HCT116 (cell line): ENCODE measurements at places on chromosomes 5 and 9.

GRCh38 chr9:33232815-33233214 is 7.2 kb upstream of the SPINK4 start:
- no peak for DNase-seq

GRCh38 chr5:110841137-110841536 is 102.3 kb downstream of the SLC25A46 start:
- DNase-seq = no peak

DNA sequence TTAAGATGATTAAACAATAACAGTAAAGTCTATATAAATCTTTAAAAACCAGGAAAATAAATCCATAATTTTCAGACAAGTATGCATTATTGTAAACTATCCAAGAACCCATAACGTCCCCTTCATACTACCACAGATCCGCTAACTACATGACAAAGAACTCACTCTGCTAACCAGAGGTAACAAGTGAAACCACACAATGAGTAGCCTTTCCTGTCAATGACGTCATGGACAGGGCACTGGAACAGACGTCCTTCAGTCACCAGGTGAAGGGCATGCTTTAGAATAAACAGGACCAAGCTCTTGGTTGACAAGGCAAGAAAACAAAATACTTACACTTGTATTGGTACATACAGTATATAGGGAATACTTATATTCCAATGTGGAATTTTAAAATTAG is 45.2 kb downstream of the RNF130 start:
- DNase-seq = no peak

DNA sequence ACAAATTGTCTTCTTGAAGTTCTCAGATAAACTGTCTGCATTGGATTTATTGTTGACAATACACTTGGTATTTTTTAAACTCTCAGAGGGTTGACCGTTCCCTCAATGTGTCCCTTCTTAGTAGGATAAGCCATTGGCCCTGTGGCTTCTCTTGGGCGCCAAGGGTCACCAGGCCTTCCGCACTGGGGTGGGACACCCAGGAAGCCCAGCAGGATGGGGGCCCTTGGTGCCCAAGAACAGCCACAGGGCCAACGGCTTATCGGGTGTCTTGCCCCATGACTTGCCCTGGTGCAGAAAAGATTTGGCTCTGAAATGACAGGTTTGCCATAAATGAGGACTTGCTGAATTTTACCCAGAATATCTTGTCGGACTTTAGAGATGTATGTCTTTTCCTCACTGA is 375.0 kb downstream of the IRX2 start:
- no peak for DNase-seq

- DNase-seq = no peak
Measured at GRCh38 chr5:33489481-33490067, 48.8 kb downstream of the TARS1 start.

DNA sequence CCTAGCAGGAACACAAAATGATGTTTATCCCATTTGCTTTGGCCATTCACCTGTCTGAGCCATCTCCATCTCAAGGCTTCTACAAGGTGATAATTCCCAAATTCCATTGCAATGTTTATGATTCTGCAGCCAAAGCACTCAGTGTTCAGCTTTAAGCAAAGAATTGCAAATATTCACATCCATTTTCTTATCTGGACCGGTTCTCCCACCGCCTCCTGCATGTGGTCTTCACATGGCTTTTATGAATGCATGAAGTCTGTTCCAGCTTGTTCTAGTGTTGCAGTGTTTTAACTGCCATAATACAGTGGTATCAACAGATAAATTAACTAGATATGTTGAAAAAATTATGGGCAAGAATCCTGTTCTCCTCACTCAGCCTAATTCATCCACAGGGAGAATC is 443.0 kb upstream of the KLF4 start:
- DNase-seq = no peak

GRCh38 chr5:77926337-77926736 is 150.2 kb upstream of the TBCA start:
- no peak for DNase-seq

- no peak for DNase-seq
Measured at GRCh38 chr9:108784998-108785397, 70.8 kb downstream of the ACTL7B start.

DNA sequence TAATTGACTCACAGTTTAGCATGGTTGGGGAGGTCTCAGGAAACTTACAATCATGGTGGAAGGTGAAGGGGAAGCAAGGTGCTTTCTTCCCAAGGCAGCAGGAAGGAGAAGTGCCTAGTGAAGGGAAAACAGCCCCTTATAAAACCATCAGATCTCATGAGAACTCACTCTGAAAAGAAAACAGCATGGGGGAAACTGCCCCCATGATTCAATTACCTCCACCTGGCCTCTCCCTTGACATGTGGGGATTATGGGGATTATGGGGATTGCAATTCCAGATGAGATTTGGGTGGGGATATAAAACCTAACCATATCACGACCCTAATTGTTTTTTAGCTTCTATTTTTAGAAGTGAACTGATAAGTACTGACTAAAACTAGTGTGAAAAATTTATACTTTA is 1377.5 kb upstream of the DMAC1 start:
- DNase-seq = no peak
